ENCODE measurements at places on chromosomes 6 and 20.

GRCh38 chr6:138493413-138493812 is 5.9 kb downstream of the NHSL1 start:
- DNase-seq = no peak

- no peak for DNase-seq
These were observed 52.0 kb upstream of the PLEKHG1 start for GRCh38 chr6:150547502-150548222.

DNA sequence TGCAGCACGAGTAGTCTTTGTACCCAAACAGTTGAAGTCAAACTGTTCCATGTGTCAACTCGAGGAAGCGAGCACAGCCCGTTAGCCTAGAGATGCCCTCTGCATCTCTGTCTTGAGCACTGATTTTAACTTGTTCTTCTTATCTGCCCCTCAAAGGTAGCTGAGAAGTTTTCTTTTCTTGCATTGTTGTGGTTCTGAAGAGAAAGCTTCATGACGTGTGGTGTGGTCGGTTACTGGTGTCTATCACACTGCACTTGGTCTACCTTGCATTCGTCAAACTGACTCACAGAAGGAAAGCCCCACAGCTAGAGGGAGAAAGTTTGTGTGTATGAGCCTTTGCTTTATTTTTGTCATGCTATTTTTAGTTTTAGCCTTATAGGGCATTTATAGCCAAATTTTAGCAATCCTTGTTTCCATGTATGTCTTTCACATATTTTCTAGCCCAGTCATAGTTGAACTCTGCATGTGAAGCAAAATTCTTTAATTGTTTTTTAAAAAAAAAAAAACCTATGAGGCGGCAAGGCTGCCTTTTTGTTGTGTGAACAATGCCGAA is 115.1 kb downstream of the JAG1 start:
- DNase-seq = no peak

DNA sequence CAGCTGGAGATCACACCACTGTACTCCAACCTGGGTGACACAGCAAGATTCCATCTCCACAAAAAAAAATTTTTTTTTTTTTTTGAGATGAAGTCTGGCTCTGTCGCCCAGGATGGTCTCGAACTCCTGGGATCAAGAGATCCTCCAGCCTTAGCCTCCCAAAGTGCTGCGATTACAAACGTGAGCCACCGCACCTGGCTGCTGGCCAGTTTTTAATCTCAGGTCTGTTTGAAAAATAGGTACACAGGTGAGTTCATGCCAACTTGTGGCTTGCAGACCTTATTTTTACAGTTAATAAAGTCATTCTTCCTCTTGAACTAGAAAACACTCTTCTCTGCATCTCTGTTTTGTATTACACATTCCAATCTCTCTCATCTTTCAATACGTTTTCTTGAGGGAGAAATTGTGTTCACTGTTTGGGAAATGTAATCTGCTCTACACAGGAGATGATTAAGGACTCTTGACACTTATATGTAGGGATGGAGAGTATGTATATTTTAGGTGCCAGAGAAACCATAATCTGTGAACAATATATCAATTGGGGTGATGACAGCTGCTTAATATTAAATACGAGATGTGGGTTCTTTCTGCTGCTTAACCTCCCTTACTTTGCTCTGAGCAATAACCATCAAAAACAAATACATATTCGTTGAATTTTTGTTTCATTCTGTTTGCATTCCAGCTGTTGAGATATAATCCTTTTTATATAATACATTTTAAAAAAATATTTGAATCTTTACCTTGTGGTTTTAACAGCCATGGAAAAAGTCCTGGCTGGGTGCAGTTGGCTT is 17.7 kb upstream of the RIPOR3 start:
- DNase-seq = no peak

DNA sequence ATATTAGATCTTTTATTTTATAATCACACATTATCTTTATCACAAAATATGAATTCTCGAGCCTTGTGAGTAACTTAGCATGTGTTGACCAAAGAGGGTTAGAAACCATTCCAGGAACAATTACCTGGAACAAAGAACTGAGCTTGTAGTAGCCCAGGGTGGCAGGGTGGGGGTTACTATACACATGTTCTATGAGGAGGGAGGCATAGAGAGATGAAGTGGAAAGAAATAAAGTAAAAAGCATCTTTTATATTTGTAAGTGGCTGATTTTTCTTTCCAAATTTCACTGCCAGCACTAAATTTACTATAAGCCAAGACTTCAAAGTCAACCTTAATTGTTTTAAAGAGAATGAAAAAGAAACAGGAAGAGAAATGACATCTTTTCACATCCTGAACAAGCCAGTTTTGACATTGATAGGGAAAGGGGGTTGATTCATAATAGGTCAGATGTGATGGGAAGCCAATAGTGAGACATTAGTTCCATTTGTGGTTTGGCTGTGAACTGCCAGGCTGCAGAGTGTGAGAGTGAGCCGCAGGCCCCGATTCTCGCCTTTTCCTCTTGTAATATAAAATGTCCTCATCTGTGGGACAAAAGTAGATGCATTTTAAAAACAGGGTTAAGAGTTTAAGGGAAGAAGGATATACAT is 52.7 kb upstream of the MYB start:
- no peak for DNase-seq

All from NCI-H187 (cell line).